ENCODE measurements at places on chromosomes 12 and 14.

- no peak for DNase-seq
Measured at GRCh38 chr12:77842430-77842829, 11.7 kb downstream of the NAV3 start.

DNA sequence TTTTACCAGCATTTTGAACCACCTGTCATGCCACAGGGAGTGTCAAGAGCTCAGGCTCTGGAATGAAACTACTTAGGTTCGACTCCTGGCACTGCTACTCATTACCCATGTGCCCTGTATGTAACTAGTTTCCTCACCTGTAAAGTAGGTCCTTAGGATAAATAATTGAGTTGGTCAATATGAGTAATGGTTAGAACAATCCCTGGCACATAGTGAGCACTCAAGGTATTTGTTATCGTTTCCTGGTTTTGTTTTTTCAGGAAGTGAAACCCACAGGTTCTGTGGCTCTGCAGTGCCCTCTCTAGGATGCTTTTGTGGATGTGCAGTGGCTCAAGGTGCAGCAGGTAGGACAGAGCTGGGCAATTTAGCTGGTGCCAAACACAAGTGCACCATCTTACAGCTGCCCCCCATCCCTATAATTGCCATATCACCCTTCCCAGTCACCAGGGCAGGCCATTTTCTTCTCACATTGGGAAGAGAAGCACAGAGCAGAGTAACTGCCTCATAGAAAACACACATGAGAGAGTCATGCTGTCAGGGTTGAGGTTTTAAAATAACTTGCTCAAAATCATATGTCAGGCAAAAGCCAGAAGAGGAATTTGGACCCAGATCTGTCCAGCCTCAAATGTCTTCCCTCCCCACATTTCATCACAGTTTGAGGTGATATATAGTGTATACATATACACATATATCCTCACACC is 297.5 kb downstream of the RPAP3 start:
- DNase-seq = no peak

DNA sequence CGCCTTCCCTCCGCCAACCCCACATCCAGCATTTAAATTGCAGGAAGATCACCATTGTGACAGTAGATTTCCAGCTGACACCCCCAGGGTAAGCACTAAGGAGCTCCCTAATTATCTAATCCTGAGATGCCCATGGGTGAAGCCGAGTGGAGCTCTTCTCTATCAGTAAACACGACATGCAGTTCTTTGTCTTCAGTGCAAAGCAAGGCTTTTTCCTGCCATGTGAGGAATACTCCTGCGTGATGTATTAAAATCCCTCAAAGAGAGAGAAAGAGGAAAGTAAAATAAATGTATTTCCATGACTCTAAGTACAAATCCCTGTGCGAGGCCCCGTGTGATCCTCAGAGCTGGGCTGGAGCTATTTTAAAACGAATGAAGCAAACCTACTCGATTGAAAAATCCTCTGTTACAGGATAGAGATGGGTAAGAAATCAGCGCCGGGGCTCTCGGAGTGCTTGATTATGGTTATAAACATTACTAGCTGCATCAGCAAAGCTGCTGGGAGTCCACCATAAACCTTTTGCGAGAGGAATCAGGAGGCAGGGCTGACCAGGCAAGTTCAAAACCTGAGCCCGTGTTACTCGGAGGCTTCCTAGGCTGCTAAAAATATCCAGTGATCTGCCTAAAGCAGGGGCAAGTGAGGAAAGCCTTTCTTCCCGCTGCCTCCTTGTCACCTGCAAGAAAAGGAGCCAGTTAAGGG is 61.5 kb downstream of the MAP1LC3B2 start:
- no peak for DNase-seq

DNA sequence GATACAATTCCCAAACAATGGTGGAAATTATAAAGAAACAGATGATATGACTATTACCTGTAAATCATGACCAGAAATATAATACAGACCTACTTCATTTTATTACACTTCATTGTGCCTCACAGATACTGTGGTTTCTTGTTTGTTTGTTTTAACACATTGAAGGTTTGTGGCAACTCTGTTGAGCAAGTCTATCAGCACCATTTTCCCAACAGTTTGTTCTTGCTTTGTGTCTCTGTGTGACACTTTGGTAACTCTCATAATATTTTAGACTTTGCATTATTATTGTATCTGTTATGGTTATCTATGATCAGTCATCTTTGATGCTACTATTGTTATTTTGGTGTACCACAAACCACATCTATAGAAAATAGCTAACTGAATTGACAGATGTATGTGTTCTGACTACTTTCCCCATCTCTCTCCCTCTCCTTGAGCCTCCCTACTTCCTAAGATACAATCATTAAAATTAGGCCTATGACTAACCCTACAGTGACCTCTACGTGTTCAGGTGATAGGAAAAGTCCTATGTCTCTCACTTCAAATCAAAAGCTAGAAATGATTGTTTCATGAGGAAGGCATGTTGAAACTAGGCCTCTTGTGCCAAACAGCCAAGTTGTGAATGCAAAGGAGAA is 49.1 kb downstream of the FBXO33 start:
- no peak for DNase-seq

- DNase-seq = no peak
Measured at GRCh38 chr12:19239616-19240234, 110.2 kb downstream of the PLEKHA5 start.

GRCh38 chr14:44820230-44820964 is 141.3 kb downstream of the KLHL28 start:
- no peak for DNase-seq

DNA sequence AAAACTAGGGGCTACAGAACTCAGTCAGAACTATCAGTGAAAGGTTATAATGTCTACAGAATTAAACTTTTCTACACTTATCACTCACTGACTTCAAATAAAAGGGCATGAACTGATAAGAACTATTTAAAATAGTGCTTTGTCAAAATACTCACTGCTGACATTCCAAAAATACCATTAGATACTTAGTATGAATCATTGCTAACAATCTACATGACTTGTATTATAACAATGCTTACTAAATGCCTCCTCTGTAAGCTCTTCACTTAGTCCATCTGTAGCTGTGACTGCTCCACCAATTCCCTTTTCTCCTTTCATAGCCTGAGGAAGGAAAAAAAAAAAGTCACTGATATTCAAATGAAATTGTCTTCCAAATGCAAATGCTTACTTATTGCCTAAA is 17.0 kb downstream of the NFYB start:
- DNase-seq = no peak

DNA sequence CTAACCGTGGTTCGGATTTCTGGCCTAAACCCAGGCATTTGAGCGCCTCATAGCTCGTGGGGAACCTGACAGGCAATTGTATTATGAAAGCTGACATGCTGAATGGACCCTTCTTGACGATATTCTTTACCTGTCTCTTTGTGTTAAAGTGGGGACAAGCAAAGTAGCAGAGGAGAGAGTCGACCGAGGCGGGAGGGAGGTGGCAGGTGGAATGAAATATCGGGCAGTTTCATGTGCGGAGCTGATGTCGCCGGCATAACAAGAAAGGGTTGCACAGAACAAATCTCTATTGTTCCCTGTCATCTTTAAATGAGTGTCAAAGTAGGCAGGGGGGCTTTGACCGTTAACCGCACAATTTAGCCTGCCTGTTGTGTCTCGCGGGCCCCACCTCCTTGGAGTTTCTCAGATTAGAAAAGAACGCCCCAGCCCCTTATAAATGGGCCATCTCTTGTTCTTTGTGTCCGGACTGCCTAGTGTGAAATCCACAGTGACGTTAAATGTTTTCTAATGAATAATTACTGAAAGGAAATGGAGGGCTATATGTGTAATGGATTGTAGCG is 11.5 kb downstream of the MYO1H start:
- no peak for DNase-seq

DNA sequence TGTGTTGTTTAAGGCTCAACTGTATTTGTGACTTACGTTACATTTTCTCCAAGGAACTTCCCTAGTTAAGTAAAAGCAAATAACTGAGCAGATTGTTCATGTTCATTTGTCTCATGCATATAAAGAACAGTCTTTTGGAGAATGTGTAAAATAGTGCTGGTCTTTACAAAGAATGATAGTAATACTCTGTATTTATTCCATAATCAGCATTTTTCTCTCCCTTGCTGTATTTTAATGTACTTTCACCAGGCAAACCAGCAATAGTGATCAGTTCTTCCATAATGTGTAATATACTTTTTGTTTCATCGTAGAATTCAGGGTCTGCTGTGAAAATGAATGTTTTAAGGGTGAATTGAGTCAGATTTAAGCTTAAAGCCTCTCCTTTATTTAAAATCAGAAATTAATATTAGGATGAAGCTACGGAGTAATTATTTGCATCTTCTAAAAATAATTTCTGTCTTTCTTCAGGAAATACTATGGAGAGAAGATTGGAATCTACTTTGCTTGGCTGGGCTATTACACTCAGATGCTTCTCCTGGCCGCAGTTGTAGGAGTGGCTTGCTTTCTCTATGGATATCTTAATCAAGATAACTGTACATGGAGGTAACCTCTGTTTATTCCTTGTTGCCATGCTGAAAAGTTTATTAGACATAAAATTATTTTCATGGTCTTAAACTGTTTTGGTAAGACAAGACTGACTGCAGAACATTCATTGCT is 141.1 kb downstream of the ANO6 start:
- DNase-seq = no peak

GRCh38 chr12:92860521-92860920 is 68.6 kb downstream of the EEA1 start:
- no peak for DNase-seq

- no peak for DNase-seq
Measured at GRCh38 chr14:64910847-64911495, 3.3 kb upstream of the CHURC1 start.

GRCh38 chr12:48296586-48297282 is 54.0 kb downstream of the ZNF641 start:
- peak; percentile 36 for DNase-seq

- DNase-seq = no peak
Measured at GRCh38 chr14:33307691-33308251, 369.1 kb downstream of the NPAS3 start.

- no peak for DNase-seq
Measured at GRCh38 chr12:84585776-84586395, 326.7 kb downstream of the SLC6A15 start.

DNA sequence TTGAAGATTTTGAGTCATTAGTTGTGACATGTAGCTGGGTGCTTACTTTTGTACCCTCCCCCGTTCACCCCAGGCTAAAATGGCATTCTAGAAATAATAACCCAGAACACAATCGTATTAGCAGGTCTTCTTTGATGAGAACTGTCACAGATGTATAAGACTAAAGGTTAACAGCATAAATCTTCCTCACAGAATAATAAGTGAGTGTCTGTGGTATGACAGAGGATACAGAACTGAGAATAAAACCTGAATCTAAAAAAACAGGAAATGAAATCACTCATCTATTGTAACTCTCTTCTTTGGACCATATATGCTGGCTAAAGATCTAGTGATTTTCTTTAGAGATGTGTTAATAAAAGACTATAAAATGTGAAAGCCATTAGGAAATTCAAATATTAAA is 746.6 kb downstream of the LRFN5 start:
- no peak for DNase-seq
